ENCODE measurements at places on chromosomes 16 and 17.

DNA sequence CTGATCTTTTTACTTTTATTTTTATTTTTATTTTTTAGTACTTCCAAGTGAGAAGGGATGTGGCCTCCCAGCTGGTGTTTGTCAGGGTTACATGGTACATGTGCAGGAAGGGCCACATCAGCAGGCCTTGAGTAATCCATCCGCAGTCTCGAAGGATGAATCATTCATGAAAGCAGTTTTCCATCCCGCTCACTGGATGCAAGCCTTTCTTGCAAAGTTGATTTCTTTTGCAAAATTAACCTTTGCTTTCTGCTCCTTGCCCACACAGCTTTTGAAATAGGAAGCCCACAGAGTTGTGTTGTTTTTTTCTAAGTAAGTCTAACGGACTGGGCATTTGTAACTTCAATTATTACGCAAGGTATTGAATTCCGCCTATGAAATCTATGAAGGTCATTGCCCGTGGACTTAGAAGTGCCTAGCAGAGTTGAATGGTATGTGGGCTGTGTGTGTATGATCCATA lies 157.4 kb downstream of the PRKCA start:
- DNase-seq = no peak

DNA sequence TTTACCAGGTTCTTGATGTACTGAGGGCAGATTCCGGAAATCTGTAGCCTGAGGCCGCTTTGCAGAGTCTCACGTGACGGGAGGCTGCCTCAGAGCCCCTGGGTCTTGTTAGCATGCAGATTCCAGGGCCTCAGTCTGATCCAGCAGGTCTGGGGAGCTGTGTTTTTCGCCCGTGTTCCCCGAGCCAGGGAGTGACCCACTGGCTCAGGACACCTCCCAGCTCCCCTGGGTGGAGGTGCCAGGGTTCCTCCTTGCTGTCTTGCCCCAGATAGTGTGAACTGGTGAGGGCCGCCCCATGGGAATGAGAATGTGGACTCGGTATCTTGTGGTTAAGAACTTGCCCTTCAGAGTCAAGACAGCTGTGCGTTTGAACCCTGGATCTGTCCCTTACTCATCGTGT lies 98.6 kb downstream of the OR1D5 start:
- DNase-seq = no peak

- no peak for DNase-seq
Measured at GRCh38 chr17:16929035-16929680, 42.8 kb downstream of the TNFRSF13B start.

- peak; percentile 92 for DNase-seq
Measured at GRCh38 chr17:82297280-82297713, 20.1 kb downstream of the CD7 start.

- DNase-seq = no peak
Measured at GRCh38 chr17:49914096-49914490, 54.9 kb upstream of the DLX4 start.

- DNase-seq = no peak
Measured at GRCh38 chr17:9108146-9108545, 86.8 kb downstream of the NTN1 start.

GRCh38 chr16:61263400-61263799 lies 772.8 kb downstream of the CDH8 start:
- DNase-seq = no peak

DNA sequence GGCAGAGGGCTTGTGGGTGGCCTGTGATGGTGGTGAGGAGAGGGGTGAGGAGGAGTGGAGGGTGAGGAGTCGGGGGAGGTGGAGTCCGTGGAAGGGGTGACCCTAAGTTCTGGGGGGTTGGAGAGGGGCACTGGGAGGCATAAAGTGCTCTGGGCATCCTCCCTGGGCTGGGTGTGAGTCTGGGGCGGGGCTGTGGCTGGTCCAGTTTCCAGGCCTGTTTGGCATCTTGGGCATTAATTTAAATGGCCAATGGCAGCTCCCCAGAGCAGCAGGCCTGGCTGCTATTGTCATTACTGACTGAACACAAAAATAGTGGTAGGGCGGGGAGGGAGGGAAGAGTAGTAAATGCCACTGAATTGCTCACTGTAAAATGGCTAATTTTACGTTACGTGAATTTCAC lies 7.7 kb upstream of the ARHGAP23 start:
- DNase-seq = no peak

- DNase-seq = peak; percentile 68
Measured at GRCh38 chr17:7019839-7020519, 2.9 kb upstream of the BCL6B start.

DNA sequence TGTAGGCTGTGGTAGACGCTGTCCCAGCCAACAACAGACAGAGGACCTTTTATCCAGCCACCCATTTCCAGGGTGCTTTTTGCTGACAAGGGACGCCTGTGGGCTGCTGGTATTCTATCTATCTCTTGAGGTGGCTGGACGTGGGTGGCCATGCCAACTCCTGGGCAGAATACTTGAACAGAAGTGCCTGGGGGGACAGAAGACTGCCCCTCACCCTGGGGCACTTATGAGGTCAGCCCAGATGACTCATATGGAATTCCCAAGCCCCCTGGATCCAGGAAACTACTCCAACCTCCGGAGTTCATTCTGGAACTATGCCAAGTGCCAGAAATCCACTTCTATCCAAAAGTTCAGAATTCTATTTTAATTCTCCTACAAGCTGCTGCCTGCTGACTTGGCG lies 61.3 kb downstream of the CDRT4 start:
- DNase-seq = no peak

GRCh38 chr16:69087161-69087581 lies 18.3 kb upstream of the HAS3 start:
- no peak for DNase-seq

DNA sequence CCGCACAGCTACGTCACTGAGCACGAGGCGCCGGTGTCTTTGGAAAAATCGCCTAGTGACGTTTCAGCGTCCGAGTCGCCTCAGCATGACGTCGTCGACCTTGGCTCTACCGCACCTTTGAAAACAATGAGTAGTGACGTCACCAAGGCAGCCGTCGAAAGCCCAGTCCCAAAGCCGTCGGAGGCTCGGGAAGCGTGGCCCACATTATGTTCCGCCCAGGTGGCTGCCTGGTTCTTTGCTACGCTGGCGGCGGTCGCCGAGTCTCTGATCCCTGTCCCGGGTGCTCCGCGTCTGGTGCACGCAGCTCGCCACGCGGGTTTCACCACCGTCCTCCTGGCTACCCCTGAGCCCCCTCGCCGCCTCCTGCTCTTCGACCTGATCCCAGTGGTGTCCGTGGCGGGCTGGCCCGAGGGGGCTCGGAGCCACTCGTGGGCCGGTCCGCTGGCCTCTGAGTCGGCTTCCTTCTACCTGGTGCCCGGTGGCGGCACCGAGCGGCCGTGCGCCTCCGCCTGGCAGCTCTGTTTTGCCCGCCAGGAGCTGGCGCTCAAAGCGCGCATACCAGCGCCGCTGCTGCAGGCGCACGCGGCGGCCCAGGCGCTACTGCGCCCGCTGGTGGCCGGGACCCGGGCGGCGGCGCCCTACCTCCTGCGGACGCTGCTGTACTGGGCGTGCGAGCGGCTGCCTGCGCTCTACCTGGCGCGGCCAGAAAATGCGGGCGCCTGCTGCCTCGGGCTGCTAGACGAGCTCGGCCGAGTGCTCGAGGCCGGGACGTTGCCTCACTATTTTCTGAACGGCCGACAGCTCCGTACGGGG lies 1.5 kb downstream of the TMEM102 start:
- peak; percentile 87 for DNase-seq

- no peak for DNase-seq
Measured at GRCh38 chr17:74892974-74893911, at the start of gene FADS6. TSS of gene FADS6 (minus strand) at chr17:74893633. CDS start at chr17:74893595, 38 bp downstream.

- peak; percentile 69 for DNase-seq
Measured at GRCh38 chr17:17151962-17152361, 54.2 kb downstream of the PLD6 start.

DNA sequence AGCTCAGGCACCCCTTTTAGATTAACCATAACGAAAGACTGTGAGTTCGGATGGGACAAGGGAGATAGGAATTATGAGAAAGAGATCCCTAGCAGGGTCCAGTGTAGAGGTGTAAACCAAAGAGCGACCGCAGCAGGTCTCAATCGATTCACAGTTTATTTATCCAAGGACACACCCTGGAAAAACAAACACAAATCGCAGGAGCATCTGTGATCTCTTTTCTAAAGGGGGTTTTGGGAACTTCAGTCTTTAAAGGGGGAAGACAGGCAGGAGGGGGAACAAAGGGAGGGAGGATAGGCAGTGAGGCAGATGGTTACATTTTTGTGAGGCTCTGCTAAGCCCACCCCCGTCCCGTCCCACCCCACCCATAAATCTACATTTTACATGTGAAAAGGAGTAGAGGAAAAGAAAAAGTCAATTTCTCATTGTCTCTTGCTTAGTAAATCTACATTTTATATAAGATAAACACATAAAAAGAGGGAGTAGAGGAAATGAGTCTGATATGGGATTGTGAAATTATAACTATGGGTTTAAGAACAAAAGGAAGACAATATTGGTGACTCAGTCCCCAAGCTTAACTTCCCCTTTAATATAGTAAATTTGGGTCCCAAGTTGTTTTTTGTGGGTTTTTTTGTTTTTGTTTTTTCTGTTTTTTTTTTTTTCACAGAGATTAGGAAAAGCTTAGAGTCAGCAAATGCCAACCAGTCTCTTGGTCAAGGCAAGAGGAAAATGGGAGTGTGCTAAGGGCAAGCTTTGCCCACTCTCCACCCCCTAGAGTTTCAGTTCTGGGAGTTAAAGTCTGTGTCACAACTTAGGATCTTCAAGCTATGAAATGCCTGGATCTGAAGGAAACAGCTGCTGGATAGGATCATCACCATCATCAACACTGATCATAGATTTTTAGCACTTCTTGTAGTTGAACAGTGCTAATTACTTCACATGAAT lies 160.9 kb upstream of the CDH5 start:
- DNase-seq = no peak

DNA sequence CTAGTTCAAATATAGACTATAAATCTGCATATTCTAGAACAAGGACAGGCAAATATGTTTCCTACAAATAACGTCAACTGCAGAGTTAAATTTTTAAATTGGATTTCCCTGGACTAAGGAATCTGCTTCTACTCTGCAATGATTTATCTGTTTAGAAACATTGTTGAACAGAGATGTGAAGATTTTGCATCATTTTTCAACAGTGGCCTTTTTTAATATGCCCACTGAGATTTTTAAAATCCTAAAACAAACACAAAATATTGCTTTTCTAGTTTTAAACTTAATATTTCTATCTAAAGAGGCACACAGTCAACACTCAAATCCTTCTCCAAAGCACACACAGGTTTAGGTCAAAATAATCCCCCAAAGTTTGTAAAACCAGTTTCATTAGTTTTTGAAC lies 23.7 kb upstream of the PMP22 start:
- DNase-seq = no peak

GRCh38 chr17:76053246-76054111 lies 18.8 kb downstream of the SRP68 start:
- DNase-seq = no peak

GRCh38 chr17:7886227-7887037 lies 2.2 kb upstream of the CHD3 start:
- DNase-seq = peak; percentile 45

GRCh38 chr17:43556292-43556691 lies 10.2 kb upstream of the ETV4 start:
- peak; percentile 72 for DNase-seq

- DNase-seq = peak; percentile 93
Measured at GRCh38 chr17:41521574-41522261, 3.0 kb upstream of the KRT15 start.

DNA sequence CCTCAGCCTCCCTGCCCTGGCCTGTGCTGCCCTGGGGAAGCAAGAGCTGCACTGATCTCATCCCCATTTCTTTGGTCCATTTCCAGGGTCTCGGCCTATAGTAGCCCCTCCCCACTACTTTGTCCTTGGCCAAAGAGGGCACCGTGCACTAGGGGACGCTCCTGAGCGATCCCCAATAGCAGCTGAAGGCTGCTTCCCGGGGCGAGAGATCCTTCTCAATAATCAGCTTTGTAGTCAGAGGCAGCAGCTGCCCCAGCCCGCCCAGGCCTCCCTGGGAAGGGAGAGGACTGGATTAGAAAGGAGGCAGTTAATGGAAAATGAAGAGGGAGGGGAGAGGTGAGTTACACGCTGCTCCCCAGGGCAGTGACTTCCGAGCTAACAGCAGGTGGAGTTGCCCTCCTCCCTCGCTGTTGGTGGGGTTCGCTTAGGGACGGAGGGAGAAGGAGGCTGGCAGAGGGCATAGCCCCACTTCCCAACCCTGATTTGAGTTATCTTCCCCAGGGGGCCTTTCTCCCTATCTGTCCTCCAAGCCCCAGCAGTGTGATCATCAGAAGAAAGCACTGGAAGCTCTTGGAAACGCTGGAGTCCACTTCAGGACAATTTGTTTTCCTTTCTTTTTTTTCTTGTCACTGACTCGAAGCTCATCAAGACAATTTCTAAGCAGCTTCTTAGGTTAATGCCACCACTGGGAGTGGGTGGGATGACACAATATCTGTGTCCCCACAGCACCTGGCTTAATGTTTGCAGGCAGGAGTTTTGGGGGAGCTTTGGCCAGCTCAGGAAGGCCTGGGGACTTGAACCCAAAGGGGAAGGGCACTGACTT lies 2.6 kb downstream of the MXRA7 start:
- DNase-seq = no peak

GRCh38 chr16:1010251-1010650 lies 28.7 kb downstream of the SOX8 start:
- DNase-seq = no peak

DNA sequence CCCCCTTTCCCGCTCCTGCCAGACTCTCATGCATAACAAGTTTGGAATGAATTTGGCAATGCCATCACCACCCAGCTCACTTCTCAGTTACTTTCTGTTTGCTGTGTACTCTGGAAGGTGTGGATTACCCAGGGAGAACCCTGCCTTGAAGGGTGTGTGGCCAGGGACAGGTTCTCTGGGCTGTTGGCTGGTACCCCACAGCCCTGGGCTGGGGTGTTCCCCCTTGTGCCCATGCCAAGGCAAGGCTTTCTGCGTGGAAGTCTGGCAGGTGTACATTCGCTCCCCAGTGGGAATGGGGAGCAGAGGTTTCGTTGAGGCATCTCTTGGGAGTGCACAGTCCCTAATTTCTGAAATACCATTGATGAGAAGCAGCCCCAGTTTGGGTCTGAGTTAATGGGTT lies 187.7 kb downstream of the CCDC182 start:
- no peak for DNase-seq

GRCh38 chr16:89581861-89582563 lies 6.5 kb downstream of the CPNE7 start:
- DNase-seq = peak; percentile 45

DNA sequence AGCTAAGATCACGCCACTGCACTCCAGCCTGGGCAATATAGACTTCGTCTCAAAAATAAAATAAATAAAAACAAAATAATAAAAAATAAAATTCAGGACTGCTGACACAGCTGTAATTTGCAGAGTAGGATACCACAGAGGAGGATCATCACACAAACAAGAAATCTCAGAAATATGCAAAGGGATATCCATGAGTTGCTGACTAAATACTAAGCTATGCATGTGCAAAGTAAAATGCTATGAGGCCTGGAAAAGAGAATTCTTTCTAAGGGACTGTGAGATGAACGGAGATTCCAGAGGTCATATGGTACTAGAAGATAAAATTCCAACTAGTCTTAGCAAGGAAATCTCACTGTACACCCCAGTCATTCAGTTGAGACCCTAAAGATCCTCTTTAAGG lies 74.8 kb downstream of the SLC39A11 start:
- DNase-seq = no peak

GRCh38 chr16:78421181-78421708 lies 321.8 kb downstream of the WWOX start:
- no peak for DNase-seq

Data from left colon (tissue), 2 donors.